ENCODE measurements at places on chromosomes 13 and 19.

DNA sequence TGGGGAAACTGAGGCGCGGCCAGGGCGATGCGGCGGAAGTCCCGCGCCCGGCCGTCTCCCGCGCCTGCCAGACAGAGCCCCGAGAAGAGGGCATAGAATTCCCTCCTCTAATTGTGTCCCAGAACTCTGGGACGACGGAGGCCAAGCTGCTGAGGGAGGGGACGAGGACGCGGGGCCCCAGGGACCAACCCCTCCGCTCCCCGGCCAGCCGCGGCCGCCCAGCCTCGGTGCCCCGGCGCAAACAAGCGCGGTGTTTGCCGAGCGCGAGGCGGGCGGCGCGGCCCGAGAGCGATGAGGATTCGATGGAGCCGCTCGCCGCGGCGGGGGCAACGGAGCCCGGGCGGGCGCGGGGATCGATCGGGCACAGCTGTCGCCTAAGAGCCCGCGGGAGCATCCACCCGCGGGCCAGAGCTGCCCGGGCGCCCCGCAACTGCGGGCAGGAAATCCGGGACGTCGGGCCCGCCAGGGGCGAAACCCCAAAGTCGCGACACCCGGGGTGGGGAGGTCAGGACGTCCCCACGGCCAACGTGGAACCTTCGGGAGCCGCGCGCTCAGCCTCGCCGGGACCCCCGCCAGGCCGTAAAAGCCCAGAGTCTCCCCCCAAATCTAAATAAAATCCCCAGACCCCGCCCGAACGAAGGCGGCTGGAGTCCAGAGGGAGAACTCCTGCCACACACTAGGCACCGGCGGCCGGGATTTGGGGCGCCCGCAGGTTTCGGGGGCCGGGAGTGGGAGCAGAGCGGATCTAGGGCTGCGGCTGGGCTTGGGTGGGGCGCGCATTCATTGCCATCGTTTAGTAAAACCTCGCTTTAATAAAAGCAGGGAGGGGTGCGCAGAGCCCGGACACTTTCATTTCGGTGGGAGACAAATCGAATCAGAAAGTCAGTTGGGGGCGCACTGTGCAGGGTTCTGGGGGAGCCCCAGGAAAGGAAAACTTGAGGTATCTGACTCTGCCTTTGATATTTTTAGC, 3.6 kb upstream of the ONECUT3 start:
- DNase-seq: no peak

DNA sequence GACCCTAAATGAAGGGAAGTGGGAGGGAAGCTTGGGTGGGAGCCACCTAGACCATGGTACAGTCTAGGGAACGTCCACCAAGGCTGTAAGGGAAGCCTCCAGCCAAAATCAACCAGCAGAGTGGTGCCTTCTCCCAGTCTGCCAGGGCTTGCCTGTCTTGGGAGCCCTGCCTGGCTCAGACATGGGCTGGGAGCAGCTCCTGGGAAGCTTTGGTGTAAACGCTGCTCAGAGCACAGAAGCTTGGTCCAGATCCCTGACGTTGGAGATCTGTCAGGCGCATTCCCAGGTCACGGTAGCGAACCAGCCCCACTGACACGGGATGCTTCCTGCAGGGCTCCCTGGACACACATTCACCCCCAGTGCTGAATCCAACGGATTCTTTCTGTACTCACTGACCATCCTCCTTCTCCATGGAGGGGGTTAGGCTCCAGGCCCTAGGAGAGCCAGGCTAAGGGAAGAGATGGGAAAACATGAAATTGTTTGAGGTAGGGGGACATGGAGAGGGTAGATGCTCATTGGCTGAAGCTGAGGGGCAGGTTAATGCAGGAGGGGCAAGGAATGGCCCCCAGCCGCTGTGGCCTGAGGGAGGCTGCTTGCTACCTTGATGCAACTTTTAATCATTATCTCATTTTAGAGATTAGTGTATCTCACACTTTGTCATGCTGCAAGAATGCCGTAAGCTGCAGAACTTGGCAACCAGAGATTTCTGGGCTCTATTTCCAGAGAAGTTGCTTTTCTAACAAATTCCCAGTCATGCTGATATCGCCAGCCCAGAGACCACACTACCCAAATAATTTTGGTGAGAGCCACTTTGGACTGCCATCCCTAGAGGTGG, 195.8 kb downstream of the UQCRFS1 start:
- DNase-seq: no peak

DNA sequence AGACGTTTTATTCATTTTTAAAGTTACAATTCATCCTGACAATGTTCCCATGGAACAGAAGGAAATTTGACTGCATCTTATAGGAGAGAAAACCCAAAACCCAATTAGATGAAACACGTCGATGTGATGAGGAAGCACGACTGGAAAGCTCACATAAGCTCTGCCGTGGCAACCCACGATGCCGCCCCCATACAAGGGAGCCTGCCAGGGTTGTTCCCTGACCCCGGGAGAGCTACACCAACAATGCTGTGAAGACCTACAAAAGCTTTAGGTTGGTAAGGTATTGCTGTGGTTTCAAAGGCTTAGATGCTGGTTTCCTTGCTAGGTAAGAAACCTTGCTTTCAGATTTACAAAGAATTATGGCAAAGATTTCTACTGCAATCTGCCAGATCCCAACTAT, 393.1 kb downstream of the KLF12 start:
- no peak for DNase-seq

DNA sequence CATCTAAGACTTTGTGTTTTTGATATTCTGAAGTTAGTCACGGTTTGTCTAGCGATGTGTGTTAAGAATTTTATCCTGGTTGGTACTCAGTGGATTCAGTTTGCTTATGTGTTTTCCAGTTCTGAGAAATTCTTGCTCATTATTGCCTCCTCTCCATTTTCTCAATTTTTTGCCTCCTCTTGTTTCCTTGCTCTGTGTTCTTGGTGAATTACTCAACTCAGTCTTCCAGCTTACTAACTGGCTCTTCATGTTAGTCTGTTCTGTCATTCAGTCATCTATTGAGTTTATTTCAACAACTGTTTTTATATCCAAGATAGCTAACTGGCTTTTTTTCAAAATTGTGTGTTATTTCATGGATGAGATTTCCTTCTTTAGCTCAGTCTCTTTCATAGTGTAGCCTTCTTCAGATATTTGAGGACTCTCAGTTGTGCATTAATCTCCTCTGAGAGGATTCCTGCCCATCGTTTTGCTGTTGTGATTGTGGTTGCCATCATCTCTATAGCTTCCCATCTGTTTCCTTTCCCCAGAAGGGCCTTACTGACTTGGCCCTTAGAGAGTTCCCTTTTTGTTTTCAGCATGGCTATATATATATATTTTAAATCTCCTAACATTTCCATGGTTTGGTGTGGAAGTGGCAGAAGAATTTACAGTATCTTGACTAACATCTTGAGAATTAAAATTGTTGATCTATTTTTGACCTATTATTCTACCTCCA, 6.2 kb downstream of the SETDB2 start:
- DNase-seq: peak; percentile 32

- no peak for DNase-seq
These were observed 84.8 kb downstream of the DCT start for GRCh38 chr13:94394723-94395122.

- no peak for DNase-seq
These were observed 279.7 kb downstream of the FGF14 start for GRCh38 chr13:102122147-102122546.

DNA sequence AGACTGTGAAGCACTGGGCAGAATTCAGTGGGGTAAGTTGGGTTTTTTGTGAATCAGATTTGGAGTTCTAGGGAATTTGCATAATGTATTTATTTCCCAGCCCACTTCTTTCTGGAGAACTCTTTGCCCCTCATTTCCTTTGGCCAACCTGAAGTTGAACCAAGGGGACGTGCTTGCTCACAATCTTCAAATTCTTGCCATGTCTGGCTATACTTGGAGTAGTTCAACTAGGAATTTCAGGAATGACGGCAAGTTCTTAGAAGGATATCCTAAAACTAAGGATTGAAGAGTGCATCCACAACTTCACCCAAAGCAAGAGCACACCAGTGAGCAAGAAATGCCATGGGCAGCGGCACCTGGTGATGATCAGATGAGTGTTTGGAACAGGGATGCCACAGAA, 88.5 kb downstream of the TEX26 start:
- no peak for DNase-seq

GRCh38 chr13:23921451-23921888, 24.2 kb upstream of the C1QTNF9B start:
- peak; percentile 80 for DNase-seq

DNA sequence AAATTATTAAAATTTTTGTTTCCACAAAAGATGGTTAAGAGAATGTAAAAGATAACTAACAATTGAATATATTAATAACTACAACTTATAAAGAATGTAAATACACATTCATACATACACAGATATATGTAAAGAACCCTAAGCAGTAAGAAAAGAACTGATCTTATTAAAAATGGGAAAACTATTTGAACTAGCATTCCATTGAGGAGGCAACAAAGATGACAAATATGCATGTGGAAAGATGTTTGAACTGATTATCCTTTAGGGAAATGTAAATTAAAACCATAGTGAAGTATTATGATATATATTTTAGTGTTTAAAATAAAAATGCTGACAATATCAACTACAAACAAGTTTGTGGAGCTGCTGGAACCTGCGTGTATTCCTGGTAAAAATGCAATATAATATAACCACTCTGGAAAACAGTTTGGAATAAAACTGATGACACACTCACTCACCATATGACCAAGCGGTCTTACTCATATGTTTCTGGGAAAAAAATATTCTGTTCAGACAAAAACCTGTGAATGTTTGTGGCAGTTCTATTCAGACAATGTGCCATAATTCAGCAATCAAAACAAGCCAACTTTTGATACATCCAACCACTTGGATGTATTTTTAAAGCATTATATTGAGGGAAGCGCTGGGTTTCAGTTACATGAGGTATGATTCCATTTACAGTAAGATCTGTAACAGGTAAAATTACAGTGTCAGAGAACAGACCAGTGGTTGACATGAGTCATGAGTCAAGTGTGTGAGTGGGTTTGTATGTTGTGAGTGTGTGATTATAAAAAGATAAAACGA, 694.4 kb upstream of the SLITRK5 start:
- DNase-seq: no peak

DNA sequence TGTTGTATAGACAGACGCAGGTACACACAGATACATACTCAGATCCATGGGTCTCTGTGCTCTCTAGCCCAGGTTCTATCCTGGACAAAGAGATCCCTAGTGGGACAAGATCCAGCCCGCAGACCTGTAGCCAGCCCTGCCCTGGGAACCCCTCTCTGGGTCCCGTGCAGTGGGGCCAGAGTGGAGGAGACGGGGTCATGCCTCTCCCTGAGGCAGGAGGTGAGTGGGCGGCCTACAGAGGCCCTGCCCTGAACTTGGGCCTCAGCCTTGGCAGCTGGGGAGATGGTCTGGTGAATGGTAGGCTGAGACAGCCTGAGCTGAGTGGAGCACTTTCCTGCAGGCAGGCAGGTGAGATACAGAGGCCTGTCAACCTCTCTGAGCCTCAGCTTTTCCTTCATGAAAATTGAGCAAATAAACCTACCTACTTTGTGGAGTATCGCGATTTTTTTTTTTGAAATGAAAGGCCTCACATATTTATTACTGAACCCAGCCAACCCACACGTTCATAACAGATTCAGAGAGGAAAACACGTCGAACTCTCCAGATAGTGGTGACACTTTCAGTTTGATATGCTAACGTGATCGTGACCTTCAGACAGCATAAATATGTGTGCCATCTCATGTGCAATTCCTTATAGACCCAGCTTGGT, 3.4 kb upstream of the JUND start:
- no peak for DNase-seq

GRCh38 chr13:46571909-46572595, 19.1 kb downstream of the LRCH1 start:
- DNase-seq: peak; percentile 85
